ENCODE measurements at places on chromosomes 2 and 18.
A peak's percentile ranks its signal among the peaks of the same experiment; 100 is the strongest.

DNA sequence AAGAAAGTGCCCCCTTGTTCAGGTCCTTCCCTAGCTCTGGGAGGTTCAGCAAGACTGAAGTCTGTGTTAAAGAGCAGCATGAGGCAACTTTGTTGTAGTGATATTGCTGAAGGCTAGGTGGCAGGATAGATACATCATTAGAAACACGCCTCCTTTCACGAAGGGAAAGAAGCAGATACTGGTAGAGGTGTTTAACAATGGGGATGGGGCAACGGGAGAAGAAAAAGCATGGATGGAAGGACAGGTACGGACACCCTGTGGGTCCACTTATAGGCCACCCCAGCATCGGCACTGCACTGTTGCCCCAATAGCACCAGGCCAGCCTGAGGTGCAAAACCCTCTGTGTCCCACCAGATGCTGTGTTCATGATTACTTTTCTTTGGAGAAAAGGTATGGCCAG lies 3.5 kb upstream of the IGFBP5 start:
- peak; percentile 64 for DNase-seq

GRCh38 chr18:43396266-43396665 lies 119.0 kb upstream of the SYT4 start:
- peak; percentile 16 for DNase-seq

- no peak for DNase-seq
Measured at GRCh38 chr2:132824716-132825115, 154.7 kb upstream of the LYPD1 start.

- no peak for DNase-seq
Measured at GRCh38 chr18:47168913-47169312, 7.3 kb downstream of the IER3IP1 start.

DNA sequence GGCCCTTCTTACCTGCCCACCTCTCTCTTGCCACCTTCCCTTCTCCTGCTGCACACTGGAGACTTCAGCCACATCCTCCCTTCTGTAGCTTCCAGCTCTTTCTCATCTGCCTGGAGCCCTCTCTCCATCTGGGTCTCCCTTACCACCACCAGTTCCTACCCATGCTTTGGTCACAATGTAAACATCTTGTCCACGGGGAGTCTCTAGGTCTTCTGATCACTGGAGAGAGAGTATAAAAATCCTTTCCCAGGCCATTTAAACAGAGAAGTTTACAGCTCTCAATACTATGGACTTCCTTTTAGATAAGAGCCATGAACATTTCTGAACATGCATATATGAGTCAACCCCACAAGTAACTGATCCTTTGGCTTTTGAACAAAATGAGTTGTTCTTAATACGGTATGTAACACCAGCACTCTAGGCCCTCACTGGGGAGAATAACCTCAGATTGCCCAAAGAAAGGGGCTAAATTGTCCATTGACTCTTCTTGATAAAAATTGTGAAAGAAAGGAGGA lies 5.8 kb downstream of the ARHGAP25 start:
- no peak for DNase-seq

GRCh38 chr2:74420006-74420405 lies 1.4 kb downstream of the C2orf81 start:
- no peak for DNase-seq

- no peak for DNase-seq
Measured at GRCh38 chr18:36376361-36376760, 78.8 kb downstream of the FHOD3 start.

DNA sequence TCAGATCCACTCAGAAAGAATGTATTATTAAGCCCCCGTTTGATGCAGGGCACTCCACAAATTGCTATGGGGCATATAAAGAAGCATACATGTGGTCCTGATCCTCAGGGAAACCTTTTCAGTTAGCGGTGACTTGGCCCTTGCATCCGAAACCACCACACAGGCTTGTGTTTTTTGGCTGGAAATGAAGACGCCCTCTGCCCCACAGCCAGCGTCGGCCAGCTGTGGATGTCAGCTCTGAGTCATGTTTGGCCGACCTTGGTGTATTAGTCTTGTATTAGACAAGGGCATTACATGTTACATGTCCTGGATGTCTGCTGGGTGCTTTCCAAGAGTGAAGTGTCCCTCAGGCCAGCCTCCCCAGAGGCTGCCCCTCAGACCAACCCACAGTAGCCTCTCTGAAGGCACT lies 107.6 kb upstream of the MAP3K20 start:
- DNase-seq, result peak; percentile 94

DNA sequence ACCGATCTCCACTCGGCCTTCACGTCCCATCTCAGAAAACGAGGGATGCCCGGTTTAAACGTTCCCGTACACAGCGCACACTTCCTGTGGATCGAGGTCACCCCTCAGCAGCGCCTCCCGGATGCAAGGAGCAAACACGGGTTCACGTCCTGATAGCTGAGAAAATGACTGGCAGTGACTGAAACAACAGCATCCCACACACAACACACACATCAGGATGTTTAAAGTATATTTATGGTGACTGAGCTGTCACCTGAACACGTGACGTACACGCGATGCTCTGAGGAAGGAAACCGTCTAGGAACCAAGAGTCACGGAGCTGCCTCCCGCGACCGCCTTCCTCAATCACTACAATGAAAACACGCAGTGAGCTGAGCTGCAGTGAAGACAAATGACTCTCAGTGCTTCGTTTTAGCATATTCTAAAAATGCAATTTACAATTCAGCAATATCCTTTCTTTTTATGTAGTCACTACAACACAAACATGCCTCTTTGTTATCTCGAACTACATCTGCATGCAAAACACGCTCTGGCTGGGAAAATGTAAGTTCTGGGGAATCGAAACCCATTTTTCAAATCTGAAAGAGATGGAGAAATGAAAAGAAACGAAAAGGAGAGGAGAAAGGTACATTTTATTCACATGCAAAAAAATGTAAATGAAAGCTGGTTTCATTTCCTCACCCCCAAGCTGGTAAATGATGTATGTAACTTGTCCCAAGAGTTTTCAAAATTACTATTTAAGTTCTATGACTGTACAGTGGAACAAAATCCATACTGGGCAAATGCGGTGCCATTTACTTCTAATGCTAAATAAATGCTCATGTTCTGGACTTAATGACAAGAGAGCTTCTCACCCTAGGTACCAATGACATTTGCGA lies 19.8 kb downstream of the HDAC4 start:
- DNase-seq, result peak; percentile 91

GRCh38 chr2:96906729-96907114 lies 36.8 kb upstream of the SEMA4C start:
- DNase-seq, result no peak

- DNase-seq, result no peak
Measured at GRCh38 chr18:74356959-74357358, 41.3 kb downstream of the C18orf63 start.

GRCh38 chr2:40123326-40123725 lies 328.6 kb downstream of the SLC8A1 start:
- no peak for DNase-seq

DNA sequence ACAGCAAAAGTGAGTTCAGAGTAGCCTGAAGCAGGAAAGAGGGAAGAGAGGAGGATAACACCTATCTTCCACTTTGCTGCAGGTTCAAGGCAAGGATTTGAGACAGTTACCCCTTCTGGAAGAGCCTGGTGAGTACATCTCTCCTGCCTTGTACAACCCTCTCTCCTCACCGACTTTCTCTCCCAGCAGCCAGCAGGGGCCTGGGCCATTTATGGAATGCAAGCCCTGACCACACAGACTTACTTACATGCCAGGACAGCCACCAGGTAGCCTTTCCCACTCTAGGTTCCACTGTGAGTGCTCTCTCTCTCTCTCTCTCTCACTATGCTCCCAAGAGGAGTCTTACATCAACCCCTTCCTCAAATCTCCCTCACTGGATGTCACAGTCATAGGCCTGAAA lies 57.0 kb downstream of the BCL11A start:
- no peak for DNase-seq

- DNase-seq, result no peak
Measured at GRCh38 chr2:240236217-240237111, 96.0 kb upstream of the OTOS start.
